Activated CD4-positive, alpha-beta memory T cell treated with anti-CD3 and anti-CD28 coated beads, Interleukin-2, amount 10 ng/mL, durations not matched to agents 7 days and 5 days (primary cell): ENCODE measurements at places on chromosomes 11 and 22. TPM values are rescaled to one million over a fixed set of nuclear protein-coding genes. Genes with fewer than 3 reads are reported as not detected.

- no peak for DNase-seq
Observed at GRCh38 chr11:69365558-69365957, 71.6 kb downstream of the MYEOV start.

DNA sequence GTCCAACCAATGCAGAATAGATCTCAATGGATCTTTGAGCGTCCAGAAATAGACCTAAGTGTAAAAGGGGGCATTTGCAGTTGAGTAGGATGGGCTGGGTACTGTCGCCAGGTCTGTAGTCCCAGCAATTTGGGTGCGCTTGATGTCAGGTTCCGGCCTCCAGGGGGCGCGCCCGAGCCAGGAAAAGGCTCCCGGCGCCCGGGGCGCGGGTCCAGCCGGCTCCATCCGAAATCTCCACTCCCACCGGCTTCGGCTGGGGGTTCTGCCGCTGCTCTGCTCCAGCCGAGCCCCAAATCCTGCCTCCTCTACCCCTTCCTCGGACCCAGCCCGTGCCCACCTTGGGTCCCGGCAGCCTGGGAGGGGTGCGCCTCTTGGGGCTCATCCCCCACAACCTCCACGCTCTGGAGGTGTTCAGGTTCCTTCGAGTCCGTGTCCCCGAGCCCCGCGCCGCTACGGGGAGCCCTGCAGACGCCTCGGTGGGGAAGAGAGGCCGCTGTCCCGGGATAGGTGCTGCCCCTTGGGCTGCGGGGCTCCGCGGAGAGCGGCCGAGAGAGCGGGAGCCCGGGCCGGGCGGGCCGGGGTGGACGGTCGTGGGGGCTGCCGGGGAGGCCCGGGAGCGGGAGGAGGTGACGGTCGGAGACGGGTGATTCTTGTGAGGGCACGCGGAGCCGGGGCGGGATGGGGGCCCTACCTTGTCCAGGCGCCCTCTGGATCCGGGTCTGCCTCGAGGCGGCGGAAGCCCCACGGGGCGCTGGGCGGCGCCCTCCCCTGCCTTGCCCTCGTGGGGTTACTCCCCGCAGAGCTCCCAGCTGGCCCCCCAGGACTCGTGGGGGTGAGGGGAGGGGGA, 13.0 kb upstream of the CYB5R3 start:
- peak; percentile 80 for DNase-seq

DNA sequence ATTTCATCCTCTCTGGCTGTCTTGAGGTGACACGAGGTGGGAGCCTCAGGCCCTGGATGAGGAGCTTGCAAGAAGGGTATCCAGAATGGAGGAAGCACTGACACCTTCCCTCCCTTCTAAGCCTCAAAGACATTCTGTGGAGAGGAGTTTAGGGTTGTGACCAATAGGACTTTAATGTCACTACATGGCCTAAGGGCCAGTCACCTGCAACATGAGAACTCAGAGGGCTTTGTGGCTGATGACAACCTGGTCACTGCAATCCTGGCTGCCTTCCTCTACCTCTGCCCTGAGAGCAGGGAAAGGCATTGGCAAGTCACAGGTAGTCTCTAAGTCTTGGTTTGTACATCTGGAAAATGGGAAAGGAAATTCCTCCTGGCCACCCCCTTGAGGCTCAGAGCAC, 33.7 kb downstream of the PISD start:
- no peak for DNase-seq

Gene NRIP3
- 2.4 TPM for total RNA-seq

DNA sequence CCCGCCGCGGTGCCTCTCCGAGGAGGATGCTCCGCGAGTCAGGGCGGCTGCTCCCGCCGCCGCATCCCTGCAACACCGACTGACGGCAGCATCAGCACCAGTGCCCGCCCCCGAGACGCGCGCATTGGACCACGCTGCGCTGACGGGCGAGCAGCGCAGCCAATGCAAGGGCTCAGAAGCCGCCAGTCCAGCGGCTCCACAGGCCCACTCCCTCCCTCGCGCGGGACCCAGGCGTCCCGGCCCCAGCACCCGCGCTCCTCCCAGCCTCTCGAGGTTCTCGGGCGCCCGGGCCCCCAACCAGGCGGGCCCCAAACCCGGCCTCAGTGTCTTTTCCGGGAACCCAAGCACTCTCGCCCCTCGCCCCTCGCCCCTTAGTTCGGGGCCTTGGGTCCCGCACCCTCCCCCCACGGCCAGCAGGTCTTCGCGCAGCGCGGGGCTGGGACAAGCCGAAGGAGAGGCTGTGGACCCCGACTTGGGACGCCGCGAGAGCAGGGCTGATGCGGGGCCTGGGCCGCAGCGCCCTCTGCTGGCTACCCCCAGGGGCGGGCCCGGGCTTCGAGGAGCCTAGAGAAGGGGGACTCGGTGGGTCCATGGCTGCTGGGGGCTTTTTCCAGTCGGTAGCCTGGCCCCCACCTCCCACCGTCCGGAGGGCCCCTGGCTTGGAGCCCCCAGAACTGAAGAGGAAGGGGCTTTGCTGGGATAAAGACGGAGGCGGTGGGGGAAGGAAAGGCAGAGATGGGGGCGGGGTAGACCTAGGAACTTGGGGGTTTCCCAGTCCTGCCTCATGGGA, at the start of gene NRXN2:
Gene NRXN2 (minus strand): TSS at position 81 of the 790 bp plus-strand sequence. CDS start 9,498 bp downstream, outside the sequence.
- DNase-seq = peak; percentile 90

Gene FOLR2
- not detected for total RNA-seq

Gene OR9I1
- not detected for total RNA-seq

Gene SLC25A45
- 19.8 TPM for total RNA-seq

Gene LRP4
- not detected for total RNA-seq

GRCh38 chr22:39592081-39593065, 21.8 kb downstream of the CACNA1I start:
- DNase-seq = no peak

Gene HBG1
- not detected for total RNA-seq

GRCh38 chr11:30002157-30002785, 14.6 kb downstream of the KCNA4 start:
- no peak for DNase-seq

DNA sequence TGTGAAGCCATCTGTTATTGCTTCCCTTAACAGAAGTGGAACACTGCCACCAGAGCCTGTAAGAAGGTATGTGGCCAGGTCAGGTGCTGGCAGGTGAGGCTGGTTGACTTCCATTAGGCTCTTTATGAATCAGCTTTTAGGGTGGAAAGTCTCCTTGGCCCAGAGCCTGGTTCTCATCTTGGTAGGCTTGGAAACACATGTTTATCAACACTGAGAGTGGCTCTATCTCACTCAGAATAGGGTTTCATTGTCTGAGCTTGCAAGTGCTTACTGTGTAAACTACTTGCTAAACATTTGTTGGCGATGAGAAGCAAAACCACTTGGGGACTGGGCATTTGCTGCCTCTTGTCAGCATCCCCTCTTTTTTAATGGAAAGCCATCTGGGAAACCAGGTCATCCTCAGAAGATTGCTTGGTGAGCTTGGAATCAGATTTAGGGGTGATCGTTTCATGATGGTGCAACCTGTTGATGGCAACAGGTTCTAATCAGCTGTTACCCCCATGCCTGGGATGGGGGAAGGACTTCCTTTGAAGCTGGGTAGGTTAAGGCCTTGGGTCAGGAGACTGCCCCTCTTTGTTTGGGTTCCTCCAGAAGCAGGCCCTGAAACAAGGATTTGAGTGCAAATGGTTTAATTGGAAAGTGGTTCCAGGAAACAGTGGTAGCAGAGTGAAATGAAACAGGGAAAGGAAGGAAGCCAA, 75.0 kb upstream of the AMPD3 start:
- DNase-seq = no peak

Gene GAL
- not detected for total RNA-seq

Gene SLC35F2
- total RNA-seq = 13.3 TPM

Gene ADM
- 12.8 TPM for total RNA-seq

DNA sequence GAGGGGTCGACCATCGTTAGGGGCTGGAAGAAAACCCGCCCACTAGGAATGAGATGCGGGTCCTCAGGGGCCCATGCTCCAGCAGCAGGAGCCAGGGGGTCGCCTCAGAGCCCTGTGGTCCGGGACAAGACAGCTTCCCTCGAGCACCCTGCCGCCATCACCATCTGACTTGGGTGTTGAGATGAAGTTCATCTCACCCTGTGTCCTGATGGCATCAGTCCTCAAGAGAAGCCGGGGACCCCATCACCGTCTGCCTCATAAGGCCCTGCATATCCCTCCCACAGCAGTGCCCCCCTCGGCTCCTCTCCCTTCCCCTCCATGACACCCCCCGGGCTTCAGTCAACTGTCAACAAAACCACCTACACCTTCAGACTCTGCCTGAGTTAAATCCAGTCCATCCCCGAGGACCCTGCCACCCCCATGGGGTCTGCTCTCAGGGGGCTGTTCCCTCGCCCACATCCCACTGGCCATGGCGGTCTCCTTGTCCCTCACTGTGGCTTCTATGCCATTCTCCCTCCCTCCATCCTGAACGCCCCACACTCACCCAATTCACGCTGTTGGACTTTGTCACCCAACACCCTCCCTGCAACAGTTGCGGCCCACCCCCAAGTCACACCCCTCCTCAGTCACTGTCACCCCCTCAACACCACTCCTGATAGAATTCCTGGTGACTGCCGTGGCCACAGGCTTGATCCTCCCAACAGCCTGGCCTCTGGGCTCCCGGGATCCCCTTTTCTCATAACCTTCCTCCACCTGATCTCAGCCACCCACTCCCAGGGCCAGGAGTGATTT, 87.7 kb upstream of the RTL6 start:
- no peak for DNase-seq

DNA sequence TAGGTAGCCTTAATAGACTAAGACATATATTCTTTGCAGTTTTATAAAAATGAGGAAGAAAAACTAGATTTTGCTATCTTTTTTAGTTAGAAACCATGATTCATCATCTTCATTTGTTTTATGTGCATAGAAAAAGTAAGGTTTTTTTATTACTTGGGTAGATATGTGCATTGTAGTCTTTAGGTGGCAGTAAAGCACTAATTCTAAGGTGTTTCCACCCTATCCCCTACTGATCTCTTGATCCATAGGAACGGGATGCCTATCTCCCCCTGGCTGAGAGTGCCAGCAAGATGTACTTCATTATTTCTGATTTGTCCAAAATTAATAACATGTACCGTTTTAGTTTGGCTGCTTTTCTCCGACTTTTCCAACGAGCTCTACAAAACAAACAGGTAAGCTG, 148.1 kb downstream of the DYNC2H1 start:
- DNase-seq = no peak

GRCh38 chr11:72338266-72338665, 94.3 kb upstream of the PHOX2A start:
- DNase-seq = no peak

GRCh38 chr11:8282631-8283030, 19.0 kb upstream of the LMO1 start:
- no peak for DNase-seq

DNA sequence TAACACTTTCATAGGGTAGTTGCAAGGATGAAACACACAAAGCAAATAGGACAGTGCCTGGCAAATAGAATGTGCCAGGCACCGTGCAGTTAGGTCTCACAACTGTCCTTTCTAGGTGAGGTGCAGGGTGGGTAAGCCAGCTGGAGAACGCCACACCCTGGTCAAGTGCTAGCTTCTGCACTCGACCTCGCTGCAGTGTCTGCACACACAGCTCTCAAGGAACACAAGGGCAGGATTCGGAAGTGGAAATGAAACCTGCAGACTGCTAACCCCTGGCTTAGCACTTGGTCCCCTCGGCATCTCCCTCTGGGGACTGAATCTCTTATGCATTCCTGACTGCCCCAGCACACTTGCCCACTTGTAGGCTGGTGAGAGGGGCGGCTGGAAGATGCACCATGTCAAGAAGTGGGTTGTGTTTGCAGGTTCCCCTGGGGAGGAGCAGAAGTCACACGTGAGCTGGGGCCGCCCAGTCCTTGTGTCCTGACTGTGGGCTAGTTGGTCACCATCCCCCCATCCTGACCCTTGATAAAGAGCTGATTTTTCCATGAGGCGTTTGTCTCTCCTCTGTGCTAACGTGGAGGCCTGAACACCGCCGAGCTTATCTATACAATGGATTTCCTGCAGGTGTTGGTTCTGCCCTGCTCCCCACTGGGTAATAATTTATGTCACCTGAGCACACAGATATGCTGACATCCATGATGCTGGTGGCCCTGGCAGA, 89.0 kb downstream of the MICAL2 start:
- DNase-seq = peak; percentile 42

- no peak for DNase-seq
Observed at GRCh38 chr22:38611559-38611958, 41.6 kb upstream of the DMC1 start.

Gene OR52N5
- total RNA-seq = not detected

Gene THAP12
- 51.1 TPM for total RNA-seq

Gene P2RY2
- not detected for total RNA-seq

DNA sequence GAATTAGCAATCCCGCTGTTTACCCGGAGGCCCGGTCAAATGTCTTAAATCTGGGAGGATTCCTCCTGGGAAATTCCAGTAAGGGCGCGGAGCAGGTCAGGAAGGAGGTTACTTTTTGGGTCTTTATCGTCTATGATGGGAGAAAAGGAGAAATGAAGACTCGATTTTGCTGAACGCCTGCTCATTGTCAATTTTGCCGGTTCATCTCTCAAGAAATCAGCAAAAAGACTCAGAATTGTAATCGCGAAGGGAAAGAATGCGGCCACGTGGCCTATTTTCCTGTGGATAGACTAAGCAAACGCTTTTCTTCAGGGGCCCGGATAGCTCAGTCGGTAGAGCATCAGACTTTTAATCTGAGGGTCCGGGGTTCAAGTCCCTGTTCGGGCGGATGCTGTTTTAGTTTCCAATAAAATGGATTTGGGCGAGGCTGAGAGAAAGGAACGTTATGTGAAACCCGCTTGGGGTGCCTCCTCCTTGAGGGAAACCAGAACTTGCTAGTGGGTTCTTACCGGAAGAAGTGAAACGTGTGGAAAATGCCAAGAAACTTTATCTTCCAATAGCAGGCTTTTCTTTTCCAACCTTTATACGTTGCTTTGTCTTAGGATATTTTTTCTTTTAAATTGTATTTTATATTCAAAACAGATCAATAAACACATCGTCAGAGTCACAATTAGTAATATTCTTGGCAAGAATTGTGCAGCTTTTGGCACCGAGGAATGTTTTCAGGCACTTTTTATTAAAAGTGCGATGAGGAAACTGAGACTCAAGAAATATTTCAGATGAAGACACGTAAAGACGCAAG, 45.0 kb downstream of the OR4D9 start:
- peak; percentile 68 for DNase-seq

DNA sequence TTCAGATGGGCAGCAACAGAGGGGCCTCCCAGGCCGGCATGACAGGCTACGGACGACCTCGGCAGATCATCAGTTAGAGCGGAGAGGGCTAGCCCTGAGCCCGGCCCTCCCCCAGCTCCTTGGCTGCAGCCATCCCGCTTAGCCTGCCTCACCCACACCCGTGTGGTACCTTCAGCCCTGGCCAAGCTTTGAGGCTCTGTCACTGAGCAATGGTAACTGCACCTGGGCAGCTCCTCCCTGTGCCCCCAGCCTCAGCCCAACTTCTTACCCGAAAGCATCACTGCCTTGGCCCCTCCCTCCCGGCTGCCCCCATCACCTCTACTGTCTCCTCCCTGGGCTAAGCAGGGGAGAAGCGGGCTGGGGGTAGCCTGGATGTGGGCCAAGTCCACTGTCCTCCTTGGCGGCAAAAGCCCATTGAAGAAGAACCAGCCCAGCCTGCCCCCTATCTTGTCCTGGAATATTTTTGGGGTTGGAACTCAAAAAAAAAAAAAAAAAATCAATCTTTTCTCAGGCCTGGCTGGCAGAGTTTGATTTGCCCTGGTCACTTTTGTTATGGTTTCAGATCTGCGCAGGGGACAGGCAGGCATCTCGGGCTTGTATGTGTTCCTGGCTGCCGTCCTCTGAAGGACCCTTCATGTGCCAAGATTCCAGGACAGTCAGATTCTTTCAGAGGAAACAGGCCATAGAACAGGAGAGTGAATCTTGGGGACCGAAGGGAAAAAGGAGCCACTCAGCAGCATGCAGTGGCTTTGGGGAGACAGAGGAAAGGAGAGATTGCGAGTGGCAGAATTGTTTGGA, 5.3 kb downstream of the TAGLN start:
- no peak for DNase-seq

GRCh38 chr11:66291706-66292542, at the start of gene TMEM151A:
Gene TMEM151A, plus strand, starts transcription at chr11:66291894. Its CDS starts 120 bp downstream, at chr11:66292014.
- DNase-seq = no peak
